Left kidney (tissue), 8 donors: ENCODE measurements at places on chromosomes 4 and X. TPM values are rescaled to one million over a fixed set of nuclear protein-coding genes. Genes with fewer than 3 reads are reported as not detected.

POF1B gene
- polyA plus RNA-seq, result 0.91 TPM

- DNase-seq, result no peak
Measured at GRCh38 chr4:145851511-145852201, 87.0 kb downstream of the ZNF827 start.

GRCh38 chr4:17866810-17867209, 56.0 kb downstream of the NCAPG start:
- no peak for DNase-seq

DNA sequence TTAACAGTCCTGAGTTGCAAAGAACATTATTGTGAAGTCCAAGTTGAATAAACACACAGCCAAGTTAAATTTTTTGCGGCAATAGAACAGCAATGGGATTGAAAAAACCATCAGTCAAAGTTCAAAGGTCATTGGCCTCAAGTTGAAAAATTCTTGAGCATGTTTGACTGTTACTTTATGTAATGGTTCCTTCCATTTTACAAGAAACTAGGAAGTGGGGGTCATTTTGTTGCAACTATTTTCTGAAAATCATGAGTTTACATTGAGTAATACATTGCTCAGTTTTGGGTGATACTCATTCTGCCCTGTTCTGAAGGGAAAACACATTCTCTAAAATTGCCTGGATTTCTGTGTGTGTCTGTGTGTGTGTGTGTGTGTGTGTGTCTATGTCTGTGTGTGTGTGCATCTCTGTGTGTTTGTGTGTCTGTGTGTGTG, 5.2 kb upstream of the IRF2 start:
- DNase-seq, result no peak
